ENCODE measurements at places on chromosomes 11 and 22.

- no peak for DNase-seq
These were observed 7.4 kb upstream of the OR52B4 start for GRCh38 chr11:4375431-4376140.

DNA sequence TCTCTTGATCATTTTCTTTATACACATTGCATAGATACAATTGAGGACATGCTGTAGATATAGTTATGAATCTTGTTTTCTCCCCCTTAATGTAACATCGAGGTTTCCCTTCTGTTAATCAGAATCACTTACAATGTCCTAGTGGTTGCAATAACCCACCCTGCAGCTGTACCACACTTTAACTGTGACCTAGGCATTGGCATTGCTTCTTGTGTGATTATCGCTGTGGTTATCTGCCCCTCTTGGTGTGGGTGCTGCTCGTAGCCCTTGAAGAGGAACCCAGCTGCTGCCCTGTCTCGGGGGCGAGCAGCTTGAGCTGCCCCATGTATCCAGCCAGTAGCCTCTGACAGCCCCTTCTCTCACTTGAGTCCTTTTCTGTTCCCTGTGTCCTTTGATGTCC, 1.5 kb downstream of the DGAT2 start:
- DNase-seq: no peak

- DNase-seq: no peak
These were observed 117.3 kb upstream of the CTSC start for GRCh38 chr11:88454881-88455280.

DNA sequence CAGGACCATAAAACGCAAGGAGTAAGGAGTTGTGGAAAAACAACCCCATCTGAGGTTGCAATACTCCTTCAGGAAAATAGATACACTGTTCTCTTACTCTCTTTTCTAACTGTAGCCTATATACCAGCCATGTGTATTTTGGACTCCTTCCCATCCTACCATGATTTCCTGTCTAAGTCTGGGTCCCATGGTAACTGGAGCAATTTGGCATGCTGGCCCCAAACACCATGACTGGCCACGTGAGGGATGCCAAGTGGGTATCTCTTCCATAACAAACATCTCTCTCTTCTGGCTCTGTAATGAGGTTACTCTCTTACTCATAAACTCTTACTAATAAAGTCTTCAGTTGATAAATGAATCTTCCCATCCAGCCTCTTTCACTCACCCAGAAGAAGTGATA, 26.5 kb downstream of the ABTB2 start:
- no peak for DNase-seq

- no peak for DNase-seq
These were observed 181.3 kb downstream of the METTL15 start for GRCh38 chr11:28289444-28289843.

GRCh38 chr11:75705541-75705940, 12.1 kb upstream of the MOGAT2 start:
- no peak for DNase-seq

GRCh38 chr22:30318799-30319419, 7.8 kb downstream of the TBC1D10A start:
- no peak for DNase-seq

DNA sequence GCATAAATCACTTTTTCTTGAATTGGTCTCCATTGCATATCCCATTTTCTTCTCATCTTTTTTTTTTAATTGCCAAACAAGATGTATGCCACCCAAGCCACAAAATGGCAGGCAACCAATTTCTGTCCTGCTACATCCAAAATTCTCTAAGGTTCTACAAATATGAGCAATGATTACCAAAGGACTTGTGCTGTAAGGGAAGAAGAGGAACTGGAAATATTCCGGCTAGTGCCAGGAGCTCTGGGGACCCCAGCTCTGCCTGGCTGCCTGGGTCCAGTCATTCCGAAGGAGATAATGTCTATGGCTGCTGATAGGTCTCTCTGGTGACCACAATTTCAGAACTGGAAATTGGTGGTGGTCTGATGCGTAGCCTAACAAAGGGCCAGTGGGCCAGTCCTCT, 17.1 kb upstream of the SNX32 start:
- no peak for DNase-seq

DNA sequence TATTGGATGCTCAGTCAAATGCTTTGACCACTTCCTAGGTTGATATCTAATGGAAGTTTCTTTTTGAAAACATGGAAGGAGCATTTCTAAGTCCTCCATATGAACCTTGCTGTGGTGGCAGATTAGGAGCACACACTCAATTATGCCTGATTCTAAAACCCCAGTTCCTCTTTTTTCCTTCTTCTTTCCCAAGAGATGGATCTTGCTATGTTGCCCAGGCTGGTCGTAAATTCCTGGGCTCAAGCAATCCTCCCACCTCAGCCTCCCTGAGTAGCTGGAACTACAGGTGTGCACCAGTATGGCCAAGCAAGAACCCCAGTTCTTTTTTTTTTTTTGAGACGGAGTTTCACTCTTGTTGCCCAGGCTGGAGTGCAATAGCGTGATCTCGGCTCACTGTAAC, 3.0 kb downstream of the LYVE1 start:
- DNase-seq: no peak

GRCh38 chr11:18320617-18321016, 1.3 kb downstream of the HPS5 start:
- no peak for DNase-seq

- no peak for DNase-seq
These were observed 64.6 kb downstream of the ST3GAL4 start for GRCh38 chr11:126419801-126420697.

GRCh38 chr11:95545116-95545875, 244.3 kb downstream of the FAM76B start:
- DNase-seq: no peak

DNA sequence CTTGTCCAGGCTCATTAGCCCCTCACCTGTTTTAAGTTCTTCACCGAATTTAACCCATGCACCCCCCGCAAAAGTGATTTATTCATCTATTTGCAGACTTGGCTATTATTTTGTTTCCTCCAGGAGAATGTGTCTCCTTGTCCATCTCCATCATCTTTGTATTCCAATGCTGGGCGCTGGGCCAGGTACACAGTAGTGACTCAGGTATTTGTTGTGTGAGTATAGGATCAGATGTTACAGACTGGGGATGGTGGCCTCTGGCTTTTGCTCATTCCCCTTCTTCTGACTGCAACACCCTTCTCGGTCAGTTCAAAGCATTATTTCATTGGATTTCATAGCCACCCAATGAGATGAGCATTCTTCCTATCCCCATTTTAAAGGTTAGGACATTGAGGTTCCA, 408.2 kb downstream of the MN1 start:
- DNase-seq: no peak

DNA sequence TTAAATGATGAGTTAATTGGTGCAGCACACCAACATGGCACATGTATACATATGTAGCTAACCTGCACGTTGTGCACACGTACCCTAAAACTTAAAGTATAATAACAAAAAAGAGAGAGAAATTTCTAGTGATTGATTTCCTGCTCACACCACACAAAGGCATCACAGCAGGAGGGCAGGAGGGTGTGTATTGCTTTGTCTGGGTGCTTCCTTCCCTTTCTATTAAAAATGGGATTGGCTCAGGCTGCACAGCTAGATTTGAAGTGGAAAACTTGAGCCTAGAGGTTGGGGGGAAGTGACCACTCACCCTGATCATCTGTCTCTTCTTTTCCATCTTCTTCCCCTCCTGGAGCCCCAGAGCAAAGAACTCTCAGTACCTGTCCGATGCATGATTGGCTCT, 944 bp upstream of the SCGB1D2 start:
- no peak for DNase-seq

DNA sequence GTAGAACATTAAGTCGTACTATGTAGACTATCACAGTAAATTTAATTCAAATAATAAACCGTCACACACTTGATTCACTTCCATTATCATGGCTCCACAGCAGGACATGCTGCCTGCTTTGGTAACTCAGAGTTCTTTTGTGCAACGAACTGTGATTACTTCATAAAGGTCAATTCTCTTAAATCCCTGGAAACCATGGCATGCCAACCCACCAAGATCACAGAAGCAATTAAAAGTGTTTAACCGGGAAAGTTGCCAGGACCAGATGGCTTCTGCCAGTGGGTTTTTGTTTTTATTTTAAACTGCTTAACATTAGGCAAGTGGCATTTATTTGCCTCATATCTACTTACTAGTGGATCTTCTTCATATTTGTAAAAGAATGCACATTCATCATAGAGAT, 1162.1 kb downstream of the DLG2 start:
- DNase-seq: no peak

GRCh38 chr11:26580929-26581328, 8.9 kb upstream of the MUC15 start:
- DNase-seq: no peak

DNA sequence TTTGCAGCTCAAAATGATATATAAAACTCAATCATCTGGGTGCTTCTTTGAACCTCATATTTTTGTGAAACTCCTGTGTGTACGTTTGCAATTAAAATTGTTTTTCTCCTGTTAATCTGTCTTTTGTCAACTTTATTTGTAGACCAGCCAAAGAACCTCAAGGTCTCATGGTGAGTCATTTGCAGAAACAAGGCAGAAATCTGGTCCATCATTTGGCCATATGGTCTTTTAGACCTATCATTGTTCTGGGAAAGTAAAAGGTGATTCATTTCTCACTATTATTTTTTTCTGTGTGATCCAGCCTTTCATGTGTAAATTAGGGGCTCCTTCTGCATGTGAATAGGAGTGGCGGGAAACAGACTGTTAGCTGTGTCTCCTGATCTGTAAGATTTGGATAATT, 399.1 kb upstream of the DDI1 start:
- no peak for DNase-seq

- no peak for DNase-seq
These were observed 49.4 kb upstream of the ARHGAP42 start for GRCh38 chr11:100637706-100638105.

GRCh38 chr22:48850658-48851287, 976.9 kb downstream of the BRD1 start:
- DNase-seq: no peak

GRCh38 chr11:117520201-117520600, 192.5 kb downstream of the CEP164 start:
- DNase-seq: no peak

GRCh38 chr11:69089258-69089657, 40.5 kb downstream of the TPCN2 start:
- DNase-seq: no peak

- no peak for DNase-seq
These were observed 4.7 kb upstream of the SHISA8 start for GRCh38 chr22:41919357-41920224.

DNA sequence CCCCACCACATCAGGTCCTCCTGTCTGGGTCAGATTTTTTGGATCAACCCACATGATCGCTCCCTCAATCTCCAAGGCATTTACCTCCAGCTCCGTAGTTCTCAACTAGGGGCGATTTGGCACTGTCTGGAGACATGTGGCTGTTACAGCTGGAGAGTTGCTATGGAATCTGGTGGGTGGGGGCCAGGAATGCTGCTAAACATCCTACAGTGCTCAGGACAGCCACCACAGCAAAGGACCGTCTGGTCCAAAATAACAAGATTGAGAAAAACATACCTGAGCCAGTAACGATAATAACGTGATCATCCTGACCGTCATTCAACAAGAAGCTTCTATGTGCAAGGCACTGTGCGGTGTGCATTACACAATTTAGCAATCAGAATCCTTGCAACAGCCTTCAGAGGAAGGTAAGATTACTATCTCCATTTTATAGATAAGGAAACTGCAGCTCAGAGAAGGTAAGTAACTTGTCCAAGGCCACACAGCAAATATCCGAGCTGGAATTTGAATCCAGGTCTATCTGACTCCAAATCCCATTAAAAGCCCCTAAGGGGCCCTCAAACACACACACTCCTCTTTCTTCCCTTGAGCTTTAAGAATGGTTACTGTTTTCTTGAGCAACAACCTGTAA, 14.3 kb upstream of the CRY2 start:
- no peak for DNase-seq

- DNase-seq: no peak
These were observed 4.2 kb upstream of the CTR9 start for GRCh38 chr11:10746871-10747270.

GRCh38 chr11:69644962-69645675, 4.2 kb downstream of the CCND1 start:
- no peak for DNase-seq

DNA sequence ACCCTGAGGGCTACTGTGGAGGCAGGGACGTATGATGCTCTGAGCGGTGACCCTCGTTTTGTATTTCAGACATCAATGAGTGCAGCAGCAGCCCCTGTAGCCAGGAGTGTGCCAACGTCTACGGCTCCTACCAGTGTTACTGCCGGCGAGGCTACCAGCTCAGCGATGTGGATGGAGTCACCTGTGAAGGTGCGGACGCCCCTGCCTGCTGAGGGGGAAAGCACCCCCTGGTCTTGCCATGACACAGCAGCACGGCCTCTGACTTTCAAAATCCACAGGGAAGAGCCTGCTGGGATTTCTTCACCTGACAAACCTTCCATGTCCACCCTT, 44.3 kb downstream of the FBLN1 start:
- no peak for DNase-seq

DNA sequence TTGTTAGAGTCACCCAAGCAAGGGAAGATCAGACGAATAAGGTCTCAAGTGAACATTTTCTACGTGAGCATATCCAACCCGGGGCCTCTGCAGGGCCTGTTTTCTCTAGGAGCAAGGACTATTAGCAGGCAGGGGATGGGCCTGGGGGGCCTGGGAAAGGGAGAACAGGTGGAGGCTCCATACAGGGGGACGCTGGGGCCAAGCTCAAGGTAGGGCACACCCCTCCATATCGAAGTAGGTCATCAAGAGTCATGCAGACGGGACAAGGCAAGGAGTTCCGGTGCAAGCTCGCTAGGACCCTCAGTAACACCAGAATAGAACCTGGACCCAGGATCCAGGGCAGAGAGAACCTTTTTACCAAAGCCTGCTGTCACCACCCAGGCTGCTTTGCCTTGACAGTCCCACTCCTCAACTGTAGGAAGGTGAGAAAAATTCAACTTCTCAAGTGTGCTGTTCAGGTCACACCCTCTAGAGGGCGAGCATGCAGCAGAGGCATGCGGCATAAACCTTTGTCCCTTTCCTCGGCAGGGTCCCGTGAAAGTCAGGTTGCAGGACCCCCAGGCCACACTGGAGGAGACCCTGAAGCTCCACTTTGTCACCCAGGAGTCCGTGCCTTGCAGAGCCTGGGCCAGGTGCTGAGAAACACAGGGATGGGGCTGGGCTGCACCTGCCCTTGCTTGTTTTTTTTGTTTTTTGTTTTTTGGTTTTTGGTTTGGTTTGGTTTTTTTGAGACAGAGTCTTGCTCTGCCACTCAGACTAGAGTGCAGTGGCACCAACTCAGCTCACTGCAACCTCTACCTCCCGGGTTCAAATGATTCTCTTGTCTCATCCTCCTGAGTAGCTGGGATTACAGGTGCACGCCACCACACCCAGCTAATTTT, 8.6 kb upstream of the APOBEC3B start:
- DNase-seq: peak; percentile 42
